Naive thymus-derived CD8-positive, alpha-beta T cell (primary cell): ENCODE measurements at places on chromosomes 12 and 14.
A peak's percentile ranks its signal among the peaks of the same experiment; 100 is the strongest.

DNA sequence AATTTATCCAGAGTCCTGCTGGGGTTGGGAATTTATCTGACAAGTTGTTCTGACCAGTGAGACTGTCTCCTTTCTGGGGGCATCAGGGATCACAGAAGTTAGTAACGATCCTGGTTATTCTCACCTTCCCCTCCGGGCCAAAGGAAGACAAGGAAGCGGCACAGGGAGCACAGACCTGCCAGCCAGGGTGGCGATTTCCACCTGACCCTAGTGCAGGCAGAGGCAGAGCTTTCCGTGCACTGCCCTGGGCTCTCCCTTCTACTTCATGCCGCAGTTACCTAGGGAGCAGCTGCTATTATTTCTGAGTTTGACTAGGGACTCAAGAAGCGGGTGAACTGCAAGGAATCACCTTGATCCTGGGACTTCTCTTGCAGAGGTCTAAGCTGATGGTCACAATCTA is 7.4 kb downstream of the TMEM106C start:
- no peak for DNase-seq

DNA sequence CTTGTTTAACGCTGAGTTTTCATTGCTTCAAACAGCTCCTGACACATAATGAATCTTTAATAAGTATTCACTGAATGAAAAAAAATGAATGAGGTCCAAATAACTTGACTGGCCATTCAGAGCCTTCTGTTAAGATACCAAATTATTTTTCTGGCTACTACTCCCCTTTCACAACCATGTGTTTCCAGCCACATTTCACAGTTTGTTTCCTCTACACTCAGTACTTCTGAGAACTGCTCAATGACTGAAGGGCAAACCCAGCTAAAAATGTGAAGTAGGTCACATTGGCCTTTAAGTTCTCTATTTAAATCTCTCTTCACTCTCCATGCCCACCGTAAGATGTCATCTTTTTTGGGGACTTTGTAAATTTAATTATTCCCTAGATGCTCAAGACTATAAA is 78.4 kb upstream of the KRR1 start:
- DNase-seq, result no peak

GRCh38 chr12:124786061-124786964 is 77.4 kb downstream of the SCARB1 start:
- DNase-seq, result no peak

DNA sequence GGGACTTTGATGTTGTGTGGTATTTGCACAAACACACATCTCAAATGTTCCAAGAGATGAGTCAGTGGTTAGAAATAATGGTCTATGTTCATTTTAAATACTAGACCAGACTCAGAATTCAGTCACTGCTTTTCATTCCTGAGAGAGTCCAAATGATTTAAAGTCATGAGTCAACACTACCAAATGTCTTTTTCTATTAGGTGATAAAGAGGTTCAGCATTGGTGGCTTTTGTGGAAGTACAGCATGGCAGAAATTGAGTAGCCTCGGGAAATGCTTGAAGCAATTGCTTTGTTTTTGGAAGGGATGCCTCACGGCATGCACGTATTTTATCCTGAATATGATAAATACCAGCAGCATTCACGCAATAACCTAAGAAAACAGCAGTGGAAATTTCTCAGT is 115.7 kb downstream of the DIO2 start:
- no peak for DNase-seq

- DNase-seq, result no peak
Observed at GRCh38 chr12:13022851-13023271, 21.3 kb upstream of the FAM234B start.

DNA sequence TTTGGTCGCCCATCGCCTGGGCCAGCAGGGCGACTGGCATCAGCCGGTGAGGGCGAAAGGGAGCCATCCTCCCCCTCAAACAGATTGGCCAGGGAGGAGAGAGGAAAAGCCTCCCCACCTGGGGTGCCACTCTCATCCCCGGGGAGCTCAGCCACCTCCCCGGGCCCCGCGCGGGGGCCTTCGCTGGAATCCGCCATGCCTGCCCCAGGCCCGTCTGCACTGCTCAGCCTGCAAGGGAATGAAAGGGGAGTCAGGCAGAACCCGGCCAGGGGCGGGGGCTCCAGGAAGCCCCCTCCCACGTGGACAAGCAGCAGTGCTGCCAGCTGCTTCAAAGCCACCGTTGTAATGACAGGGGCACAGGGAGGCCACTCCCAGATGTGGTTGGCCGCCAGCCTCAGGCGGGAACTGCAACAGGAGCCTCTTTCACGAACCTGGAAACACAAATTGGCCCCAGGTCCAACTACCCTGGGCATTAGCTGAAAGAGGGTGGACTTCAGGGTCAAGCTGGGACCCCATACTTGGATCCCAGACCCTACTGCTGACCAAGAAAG is 18.5 kb downstream of the TRPV4 start:
- no peak for DNase-seq

GRCh38 chr14:44388306-44388705 is 118.8 kb downstream of the FSCB start:
- DNase-seq, result no peak

GRCh38 chr12:76020731-76021672 is 10.6 kb downstream of the PHLDA1 start:
- peak; percentile 15 for DNase-seq

GRCh38 chr12:62716866-62717525 is 218.0 kb downstream of the PPM1H start:
- DNase-seq, result no peak

DNA sequence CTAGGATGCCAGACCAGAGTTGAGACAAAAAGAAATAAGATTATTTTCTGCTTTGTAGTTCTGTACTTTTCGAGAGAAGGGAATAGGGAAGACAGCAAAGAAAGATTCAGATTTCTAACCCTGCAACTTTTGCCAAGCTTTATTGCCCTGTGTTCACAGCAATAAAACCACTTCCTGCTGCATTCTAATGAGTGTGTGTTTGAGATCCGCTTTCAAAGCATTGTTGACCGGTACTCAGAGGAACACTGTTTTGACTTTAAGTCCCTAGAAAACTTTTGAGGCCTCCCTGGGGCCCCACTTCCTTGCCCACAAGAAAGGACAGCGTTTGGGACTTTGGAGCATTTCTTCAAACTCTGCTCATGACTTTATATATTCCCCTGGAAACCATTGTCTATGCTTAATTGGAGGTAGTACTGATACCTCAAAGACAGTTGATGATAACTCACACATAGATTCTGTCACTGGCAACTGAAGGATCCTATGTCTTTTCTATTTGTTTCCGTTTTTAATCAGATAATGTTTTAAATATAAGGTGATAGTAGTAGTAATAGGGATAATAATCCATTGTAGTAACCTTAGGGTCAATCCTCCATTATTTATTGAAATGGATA is 1.3 kb downstream of the RNASE6 start:
- DNase-seq, result peak; percentile 22

- no peak for DNase-seq
Observed at GRCh38 chr12:53105256-53105655, 2.0 kb downstream of the SOAT2 start.

DNA sequence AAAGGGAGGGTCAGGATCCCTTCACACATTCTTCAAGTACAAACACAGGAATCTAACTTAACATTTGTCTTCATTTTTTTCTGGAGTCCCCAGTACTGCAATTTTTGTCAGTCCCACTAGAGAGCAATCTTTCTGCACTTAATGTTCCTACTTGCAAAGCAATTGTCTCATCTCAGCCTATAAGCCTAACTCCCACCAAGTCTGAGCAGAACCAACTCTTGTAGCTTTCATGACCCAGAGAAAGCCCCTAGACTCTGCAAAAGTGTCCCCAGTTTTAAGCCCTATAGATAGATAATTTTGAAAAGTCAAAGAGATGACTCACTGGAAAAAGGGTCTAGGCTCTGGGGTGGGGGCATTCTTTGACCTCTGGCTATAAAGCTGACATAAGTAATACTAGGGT is 1.8 kb upstream of the ZBTB39 start:
- DNase-seq, result no peak

GRCh38 chr14:104388011-104388521 is 191.5 kb upstream of the C14orf180 start:
- peak; percentile 55 for DNase-seq

- no peak for DNase-seq
Observed at GRCh38 chr14:29037411-29037810, 270.8 kb downstream of the FOXG1 start.

DNA sequence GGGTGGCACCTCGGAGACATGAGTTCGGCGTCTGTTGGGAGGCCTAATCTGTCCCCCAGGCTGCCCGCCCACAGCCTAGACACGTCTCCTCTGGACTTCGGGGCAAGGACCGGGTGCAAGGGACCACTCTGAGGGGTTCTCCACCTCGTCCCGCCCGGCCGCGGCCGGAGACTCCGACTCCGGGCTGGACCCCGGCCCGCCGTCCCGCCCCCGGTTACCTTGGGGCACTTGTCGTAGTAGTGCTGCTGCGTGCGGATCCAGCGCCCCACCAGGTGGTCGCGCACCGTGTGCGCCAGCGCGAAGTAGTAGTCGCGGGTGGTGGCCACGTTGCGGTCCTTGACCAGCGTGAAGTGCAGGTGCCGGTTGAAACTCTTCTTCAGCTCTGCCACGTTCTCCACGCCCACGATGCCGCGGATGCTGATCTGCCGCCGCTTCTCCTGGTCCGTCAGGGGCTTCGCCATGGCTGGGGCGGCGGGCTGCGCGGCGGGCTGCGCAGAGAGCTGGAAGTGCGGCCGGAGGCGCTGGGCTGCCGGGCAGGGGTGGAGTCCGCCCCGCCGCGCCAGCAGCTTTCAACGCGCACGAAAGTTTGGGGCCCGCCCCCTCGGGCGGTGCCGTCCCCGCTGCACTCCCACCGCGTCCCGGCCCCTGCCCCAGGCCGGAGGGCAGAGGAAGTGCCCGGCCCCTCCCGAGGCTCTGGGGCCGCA is at the start of gene PYGL:
TSS of gene PYGL (minus strand) at position 541 of the 704 bp plus-strand sequence. CDS start at position 461, 80 bp downstream.
- DNase-seq, result no peak

GRCh38 chr12:9951026-9951675 is 19.0 kb upstream of the CLEC2A start:
- peak; percentile 72 for DNase-seq

- DNase-seq, result no peak
Observed at GRCh38 chr14:103205541-103205906, 82.3 kb downstream of the TNFAIP2 start.

GRCh38 chr14:105605464-105606304 is 79.3 kb downstream of the TMEM121 start:
- DNase-seq, result no peak

DNA sequence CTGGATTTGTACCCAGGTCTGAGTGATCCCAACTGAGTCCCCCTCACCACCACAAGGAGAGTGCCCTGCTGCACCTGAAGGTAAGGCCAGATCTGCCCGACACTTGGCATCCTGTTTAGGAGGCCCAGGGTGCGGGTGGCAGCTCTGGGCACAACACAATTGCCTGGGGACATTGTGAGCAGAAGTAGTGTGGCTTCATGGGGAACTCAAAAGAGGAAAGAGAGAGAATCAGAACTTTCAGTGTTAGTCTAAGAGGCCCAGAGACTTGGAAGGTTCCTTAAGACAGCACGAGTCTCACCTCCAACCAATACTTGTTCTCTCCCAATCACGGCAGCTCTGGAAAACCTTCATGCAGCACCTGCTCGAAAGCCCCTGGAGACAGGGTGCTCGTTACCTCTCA is 6.6 kb upstream of the SLC8B1 start:
- DNase-seq, result no peak

GRCh38 chr12:15520083-15520482 is 197.8 kb downstream of the PTPRO start:
- DNase-seq, result no peak

DNA sequence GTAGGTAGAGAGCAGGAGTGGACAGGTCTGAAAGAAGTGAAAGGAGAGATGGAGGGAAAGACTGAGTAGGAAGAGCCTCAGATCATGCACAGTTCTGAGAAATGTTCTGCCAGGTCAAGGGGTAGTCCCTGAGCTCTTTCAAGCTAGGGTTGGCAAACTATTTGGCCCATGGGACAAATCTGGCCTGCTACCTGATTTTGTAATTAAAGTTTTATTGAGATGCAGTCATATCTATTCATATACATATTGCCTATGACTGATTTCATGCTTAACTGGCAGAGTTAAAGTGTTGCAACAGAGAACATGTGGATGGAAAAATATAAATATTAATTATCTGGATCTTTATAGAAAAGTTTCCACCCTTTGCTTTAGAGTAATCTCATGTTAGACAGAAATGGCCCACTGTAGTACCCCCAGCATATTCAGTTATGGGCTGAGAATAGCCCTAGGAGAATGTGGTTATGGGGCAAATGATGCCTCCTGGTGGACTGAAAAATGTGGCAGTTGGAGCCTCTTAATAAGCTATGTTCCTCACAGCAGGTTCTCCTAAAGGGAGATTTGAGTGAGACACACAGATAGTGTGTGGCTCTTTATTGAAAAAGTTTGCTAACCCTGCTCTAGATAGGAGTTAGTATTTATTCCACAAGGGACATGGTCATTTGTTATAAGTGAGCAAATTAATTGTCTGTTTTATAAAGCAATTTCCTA is 476.9 kb downstream of the LRIG3 start:
- DNase-seq, result no peak

DNA sequence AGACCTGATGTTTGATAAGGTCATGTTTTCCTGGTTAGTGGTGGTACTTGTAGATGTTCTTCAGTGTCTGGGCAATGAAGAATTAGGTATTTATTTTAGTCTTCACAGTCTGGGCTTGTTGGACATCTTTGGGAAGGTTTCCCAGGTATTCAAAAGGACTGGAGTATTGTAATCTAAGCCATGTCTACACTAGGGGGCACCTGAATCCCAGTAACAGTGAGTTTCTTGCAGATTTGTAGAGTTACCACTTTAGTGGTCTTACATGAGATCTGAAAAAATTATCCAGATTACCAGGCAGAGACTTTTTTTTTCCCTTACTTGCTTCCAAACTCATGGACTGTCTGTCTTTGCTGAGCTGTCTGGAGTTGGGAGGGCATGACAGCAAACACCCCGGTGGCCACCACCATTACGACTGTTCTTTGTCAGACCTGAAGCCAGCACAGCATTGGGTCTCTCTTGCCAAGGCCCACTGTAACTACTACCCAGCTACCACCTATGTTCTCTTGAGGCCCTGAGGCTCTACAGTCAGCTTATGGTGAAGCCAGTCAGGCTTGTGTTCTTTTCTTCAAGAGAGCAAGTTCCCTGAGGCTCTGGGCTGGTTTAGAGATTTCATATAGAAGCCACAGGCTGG is 820.7 kb upstream of the FBXO33 start:
- DNase-seq, result no peak

DNA sequence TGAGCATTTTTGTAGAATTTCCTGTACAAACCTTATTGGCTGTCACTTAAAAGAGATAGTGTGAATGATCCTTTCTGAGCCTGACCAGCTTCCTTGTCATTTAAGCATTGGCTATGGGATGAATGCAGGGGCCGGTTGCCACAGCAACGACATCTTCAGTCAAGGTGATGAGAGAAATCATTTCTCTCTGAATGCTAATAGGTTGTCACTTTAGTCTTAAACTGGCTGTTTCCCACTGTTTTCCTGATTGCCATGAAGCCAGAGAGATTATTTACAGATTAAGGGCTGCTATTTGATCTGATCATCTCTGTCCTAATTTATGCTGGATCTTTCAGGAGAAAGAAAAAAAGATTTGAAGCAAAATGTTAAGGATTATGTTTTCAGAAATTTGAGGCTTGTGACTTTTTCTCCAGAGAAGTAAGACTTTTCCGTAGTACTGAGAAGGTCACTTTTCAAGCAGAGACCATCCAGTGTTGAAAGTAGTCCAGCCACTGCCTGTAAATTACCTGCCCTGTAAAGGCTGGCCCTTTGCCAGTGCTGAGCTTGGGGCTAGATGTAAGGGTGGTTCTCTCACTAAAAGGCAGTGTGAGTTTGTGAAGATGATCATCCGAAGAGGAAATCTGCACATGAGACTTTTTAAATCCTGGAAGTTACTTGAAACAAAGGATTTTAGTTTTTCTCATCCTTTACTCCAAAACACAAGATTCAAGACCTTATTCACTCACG is 235.6 kb downstream of the DACT1 start:
- DNase-seq, result no peak
